ENCODE measurements at places on chromosomes 2 and 18.

GRCh38 chr2:120669971-120670370 is 65.7 kb upstream of the GLI2 start:
- DNase-seq: no peak

GRCh38 chr18:42860011-42860410 is 255.5 kb downstream of the RIT2 start:
- no peak for DNase-seq

GRCh38 chr2:1024981-1025380 is 74.3 kb downstream of the SNTG2 start:
- no peak for DNase-seq

DNA sequence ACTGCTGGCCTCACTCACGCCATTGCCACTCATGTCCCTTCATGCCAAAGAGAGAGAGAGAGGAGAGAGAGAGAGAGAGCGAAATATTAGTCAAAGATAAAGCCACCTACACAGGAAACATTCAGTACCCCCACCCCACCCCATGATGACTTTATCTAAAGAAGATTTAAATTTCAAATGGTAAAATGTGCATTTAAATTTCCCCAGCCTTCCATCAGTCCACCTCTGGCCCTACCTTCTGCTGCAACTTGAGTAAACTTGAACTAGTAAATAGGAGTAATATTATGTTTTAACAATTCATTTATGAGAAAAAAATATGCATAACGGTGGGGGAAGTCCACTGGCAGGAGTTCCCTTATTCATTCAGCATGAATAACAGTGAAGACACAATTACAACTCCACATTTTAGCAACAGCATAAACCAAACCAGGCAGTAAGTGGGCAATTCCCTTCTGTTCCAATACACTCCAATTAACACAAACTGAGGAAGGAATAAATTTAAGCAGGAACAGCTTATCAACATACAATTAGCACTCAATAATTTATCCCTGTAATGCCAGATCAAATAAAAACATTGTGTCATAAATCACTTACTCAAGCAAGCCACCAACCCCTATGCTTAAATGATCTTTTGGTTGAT is 264.2 kb downstream of the LNPK start:
- no peak for DNase-seq

GRCh38 chr2:68719912-68720311 is 14.7 kb upstream of the ARHGAP25 start:
- DNase-seq: peak; percentile 60

DNA sequence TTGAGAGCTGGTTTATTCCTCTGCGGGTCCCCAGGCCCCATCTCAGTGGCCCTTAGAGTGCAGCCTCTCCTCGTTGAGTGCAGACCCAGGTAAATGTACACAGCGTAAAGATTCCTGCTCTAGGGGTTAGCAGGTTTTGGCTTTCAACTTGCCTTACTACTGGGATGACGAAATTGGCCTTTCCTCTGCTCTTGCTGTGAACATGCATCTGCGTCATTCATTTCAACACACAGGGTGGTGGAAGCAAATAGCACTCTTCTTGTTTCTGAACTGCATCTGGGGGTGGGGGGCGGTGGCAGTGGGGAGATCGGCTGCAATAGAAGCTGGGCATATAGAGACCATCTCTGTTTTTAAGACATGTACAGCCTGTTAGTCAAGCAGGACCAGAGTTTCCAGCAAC is 16.5 kb upstream of the SLC16A14 start:
- no peak for DNase-seq

- peak; percentile 61 for DNase-seq
These were observed at the start of gene GPR55 for GRCh38 chr2:230924470-230925341. Gene GPR55 (minus strand): TSS chr2:230925242. CDS start chr2:230910962, 14,280 bp downstream.

DNA sequence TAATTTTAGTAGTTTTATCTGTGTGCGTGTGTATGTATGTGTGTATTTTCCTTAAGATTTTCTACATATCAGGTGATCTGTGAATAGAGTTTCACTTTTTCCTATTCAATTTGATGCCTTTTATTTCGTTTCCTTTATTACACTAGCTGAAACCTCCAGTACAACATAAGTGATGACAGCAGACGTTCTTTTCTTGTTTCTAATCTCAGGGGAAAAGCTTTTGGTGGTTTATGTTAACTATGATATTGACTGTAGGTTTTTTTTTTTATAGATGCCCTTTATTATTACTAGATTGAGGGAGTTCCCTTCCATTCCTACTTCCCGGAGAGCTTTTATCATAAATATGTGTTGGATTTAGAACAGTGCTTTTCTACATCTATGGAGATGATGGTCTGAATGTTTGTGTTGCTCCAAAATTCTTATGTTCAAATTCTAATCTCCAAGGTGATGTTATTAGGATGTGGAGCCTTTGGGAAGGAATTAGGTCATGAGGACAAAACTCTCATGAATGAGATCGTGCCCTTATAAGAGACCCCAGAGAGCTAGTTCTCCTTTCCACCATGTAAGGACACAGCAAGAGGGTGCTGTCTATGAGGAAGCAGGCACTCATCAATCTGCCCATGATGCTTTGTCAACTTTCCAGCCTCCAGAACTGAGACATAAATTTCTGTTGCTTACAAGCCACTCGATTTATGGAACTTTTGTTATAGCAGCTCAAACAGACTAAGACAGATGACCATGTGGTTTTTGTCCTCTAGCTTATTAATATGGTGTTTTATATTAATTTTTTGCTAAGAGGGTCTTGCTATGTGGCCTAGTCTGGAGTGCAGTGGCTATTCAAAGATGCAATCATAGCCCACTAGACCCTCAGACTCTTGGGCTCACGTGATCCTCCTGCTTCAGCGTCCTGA is 5.9 kb upstream of the RHBDD1 start:
- no peak for DNase-seq

DNA sequence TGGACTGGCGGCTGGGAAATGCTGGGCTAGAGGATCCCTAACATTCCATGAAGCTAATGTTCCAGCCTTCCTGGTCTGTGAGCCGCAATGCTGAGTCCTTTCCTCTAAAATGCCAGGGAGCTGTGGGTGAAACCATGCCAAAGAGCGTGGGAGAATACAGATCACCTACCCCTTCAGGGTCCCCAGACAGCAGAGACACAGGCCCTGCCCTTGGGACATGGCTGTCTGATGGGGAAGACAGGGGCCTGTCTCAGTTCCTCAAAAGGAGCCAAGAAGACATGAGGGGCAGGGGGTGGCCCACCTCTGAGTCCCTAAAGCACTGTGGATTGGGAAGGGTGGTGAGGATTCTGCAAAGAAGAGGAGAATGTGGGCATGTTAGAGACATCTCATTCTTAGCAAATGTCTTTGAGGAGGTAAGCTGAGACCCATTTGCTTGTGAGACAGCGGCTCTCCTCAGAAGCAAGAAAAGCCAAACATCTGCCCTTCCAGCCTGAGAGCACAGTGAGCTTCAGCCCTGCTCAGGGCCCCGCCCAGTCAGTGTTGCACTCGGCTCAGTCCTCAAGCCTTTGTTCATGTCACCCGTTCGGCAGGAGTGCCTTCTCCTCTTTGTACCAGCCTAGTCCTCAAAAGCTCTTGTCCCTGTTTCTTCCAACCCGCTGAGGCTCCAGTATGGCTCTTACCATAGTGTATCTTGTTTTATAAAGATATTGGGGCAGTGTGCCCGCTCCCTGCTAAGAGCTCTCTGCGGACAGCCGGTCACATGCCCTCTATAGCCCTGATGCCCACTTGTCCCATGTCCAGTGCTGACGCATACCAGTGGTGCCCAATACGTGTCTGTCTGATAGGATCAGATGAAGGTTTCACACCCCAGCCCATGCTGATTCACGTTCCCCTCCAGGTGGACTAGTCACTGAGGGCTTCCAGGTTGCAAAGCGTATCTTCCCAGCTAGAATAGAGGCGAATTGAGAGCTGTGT is 286.2 kb downstream of the CYP26B1 start:
- no peak for DNase-seq
